ENCODE measurements at places on chromosomes 7 and 10.

- no peak for DNase-seq
Measured at GRCh38 chr10:51918884-51919325, 219.5 kb upstream of the CSTF2T start.

- DNase-seq: no peak
Measured at GRCh38 chr7:24659505-24659904, 86.3 kb downstream of the PALS2 start.

DNA sequence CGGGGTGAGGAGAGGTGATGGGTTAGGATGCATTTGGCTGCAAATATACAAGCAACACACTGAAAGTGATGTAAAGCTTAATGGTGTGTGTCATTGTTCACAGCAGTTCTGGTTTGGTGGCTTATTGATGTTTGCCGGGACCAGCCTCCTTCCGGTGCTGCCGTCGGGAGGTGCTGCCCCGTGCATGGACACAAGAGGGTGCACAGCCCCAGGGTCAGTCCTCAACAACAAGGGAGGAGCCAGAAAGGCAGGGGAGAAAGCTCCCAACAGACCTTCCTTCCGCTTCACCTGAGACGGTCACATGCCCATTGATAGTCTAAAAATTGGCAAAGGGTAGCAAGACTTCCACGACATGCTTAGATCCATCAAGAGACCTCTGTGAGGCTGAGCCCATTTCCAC, 9.5 kb downstream of the RNF32 start:
- DNase-seq: no peak

DNA sequence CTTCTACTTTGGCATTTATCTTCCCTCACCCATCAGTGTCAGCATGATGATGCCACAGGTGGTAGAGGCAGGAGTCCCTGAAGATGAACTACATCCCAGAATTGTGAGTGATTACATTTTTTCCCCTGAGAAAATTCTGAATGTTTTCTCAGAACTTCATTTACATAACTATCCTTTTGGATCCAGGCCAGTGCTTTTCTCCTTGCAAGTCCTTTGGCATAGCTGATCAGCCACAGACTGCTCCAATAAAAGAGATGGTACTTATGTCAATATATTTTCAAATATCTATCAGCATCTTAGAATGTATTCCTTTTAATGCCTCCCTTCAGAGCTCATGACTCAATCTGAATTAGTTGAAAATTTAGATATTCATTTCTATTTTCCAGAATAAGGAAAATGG, 135.5 kb downstream of the IQUB start:
- no peak for DNase-seq

DNA sequence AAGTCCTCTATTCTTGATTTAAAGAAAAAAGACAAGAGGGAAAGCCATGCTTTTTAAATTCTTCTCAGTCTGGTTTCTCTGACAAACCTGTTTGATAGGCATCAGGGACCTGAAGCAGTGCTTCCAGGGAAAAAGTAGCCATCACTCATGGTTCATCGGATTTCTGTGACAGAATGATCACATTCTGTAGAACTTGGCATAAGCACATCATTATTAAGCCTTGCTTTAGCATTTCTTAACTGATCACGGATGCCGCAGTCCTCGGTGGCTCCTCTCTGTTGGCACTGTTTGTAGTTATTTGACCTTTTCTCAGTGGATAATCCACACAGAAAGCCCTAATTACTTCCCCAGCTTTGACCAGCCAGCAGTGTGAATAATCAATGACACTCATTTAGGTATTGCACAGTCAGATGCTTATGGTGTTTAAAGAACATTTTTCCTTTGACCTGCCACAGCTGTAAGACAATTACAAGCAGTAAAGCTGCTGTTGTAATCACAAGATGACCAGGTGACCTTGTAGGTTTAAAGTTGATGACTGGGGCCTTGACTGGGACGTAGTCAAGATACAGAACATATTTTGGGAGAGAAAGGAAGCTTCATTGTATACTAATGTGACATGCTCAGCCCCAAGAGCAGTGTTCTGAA, 64.4 kb upstream of the SKAP2 start:
- no peak for DNase-seq

DNA sequence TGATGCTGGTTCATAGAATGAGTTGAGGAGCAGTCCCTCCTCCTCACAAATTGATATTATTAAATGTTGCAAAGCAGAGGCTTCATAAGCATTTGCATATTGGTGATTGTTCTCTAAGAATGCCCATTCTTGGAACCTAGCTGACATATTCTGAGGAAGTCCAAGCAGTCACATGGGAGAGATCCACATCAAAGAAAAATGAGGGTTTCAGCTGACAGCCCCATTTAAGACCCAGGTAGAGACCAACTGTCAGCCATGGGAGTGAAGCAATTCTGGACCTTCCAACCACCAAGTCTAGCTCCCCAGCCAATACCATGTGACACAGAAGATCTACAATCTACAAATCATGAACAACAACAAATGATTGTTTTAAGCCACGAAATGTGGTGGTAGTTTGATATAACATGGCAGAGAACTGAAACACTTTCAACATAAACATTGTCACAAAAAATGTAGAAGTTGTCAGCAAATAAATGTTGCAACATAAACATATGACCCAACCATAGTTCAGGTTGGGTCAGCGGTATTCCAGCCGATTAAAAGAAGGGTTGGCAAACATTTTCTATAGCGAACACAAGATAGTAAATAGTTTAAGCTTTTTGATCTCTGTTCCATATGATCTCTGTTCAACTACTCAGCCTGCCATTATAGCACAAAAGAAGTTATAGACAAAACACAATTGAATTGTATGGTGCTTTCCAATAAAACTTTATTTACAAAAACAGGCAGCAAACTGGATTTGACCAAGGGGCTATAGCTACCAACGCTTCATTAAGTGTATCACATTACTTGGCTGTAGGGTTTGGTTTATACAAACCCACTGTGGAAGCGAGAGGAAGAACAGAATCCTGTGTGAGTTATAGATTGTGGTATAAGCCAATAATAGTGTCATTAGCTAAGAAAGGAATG, 41.4 kb upstream of the MPP7 start:
- no peak for DNase-seq

GRCh38 chr7:20458521-20458920, 127.8 kb downstream of the ITGB8 start:
- DNase-seq: no peak

- no peak for DNase-seq
Measured at GRCh38 chr7:106480161-106480579, 180.8 kb downstream of the CCDC71L start.

GRCh38 chr7:34332006-34332405, 326.0 kb upstream of the NPSR1 start:
- DNase-seq: no peak

- no peak for DNase-seq
Measured at GRCh38 chr7:79185605-79186004, 267.9 kb downstream of the MAGI2 start.

- no peak for DNase-seq
Measured at GRCh38 chr7:43585562-43585961, 2.7 kb downstream of the STK17A start.

- no peak for DNase-seq
Measured at GRCh38 chr7:125450749-125451148, 521.1 kb upstream of the POT1 start.
